ENCODE measurements at places on chromosomes 16 and 17.
A peak's percentile ranks its signal among the peaks of the same experiment; 100 is the strongest.

- no peak for DNase-seq
These were observed 146.2 kb downstream of the CDH13 start for GRCh38 chr16:82773018-82773417.

GRCh38 chr17:58491510-58492045 lies 3.4 kb upstream of the HSF5 start:
- no peak for DNase-seq

DNA sequence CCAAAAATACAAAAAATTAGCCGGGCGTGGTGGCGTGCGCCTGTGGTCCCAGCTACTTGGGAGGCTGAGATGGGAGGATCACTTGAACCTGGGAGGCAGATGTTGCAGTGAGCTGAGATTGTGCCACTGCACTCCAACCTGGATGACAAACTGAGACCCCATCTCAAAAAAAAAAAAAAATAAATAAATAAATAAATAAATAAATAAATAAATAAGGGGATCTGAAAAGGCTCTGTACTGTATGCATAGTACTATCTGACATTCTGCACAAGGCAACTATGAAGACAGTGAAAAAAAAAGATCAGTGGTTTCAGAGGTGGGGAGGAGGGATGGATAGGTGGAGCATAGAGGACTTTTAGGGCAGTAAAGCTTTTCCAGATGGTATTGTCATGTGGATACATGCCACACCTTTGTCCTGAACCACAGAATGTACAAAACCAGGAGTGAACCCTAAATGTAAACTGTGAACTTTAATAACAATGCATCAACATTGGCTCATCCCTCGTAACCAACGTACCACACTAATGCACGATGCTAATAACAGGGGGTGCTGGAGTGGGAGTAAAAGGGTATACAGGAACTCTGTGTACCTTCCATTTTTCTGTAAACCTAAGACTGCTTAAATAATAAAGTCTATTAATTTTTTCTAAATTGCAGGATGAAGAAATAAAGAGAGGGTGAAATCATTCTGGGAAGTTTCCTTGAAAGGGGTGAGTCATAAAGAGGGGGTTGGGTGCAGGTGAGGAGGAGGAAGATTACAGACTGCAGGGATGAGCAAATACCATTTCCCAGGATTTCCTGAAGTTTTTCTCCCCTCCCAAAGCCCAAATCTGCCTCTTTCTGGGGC lies 155.8 kb upstream of the SDK2 start:
- no peak for DNase-seq

DNA sequence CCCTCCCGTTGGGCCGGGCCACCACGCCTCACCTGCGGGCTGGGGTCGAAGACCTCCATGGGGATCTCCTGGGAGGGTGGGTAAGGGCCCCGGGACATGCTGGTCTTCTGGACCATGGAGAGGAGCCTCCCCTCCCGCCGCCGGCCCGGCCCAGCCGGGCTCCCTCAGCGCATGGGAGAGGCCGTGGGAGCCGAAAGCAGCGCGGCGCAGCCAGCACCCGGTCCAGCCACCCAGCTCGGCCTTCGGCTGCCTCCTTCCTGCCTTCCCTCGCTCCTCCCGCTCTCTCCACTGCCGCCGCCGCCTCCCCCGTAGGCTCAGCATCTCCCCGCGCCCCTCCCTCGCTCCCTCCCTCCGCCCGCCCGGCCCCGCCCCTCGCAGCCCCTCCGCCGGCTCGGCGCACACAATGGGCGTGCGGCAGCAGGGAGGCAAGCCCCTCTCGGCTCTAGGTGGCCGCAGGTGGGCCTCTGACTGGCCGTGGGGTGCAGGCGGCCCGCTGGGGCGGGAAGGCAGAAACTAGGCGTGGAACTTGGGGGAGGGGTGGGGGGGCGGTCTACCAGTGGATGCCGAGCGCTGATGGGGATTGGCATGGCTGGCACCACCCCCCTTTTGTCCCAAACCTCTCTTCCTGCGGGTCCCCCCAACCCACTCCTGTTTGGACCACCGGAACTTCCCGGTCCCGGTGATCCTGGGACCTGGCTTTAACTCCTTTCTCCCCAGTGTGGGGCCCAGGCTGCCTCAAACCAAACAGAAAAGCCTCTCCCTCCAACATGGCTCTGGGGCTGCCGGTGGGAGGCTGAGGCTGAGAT lies at the start of gene CACNB1:
CACNB1 (minus strand) TSS at position 290 of the 806 bp plus-strand sequence; CDS start at position 116, 174 bp downstream.
- peak; percentile 80 for DNase-seq

GRCh38 chr16:2425008-2425518 lies 4.2 kb upstream of the CCNF start:
- DNase-seq = no peak

DNA sequence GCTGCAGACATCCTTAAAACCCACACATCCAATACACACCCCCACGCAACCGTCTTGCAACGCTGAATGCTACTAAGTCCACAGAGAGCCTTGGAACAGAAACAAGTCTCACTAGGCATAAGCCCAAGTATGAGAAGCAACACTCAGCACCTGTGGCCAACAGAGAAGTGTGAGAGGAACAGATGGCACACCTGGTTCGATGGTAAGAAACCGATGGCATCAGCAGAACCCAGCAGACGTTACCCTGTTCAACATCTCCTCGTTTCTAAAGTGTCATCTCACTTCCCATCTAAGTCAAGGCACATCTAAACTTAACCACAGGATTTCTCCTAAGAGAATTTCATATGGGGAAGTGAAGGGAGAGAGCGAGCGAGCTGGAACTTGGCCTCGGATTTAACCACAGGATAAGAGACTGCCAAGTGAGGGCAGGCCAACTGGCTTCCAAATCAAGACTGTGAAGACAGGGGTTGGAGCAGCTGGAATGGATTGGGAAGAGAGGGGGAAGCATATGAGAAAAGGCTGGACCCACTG lies 41.0 kb downstream of the NXPH3 start:
- DNase-seq = peak; percentile 71

- DNase-seq = no peak
These were observed 95.5 kb downstream of the KATNIP start for GRCh38 chr16:27645396-27645795.

DNA sequence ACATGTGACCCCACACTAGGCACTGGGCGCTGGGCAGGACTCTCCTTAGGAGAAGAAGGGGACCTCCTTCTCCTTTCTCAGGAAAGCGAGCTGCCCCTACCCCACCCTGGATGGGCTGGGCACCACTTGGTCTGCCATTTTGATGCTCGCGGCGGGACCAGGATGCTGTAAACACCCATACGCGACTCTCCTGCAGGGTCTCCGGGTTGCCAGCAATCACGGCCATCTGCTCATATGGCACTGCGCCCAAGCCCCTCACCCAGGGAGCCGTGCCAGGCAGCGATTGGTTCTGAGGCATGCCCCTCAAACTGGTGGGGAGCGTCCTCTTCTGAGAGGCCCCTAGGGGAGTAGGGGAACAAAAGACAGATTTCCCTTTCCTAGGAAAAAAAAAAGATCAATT lies 99.0 kb downstream of the C16orf78 start:
- DNase-seq = peak; percentile 11

DNA sequence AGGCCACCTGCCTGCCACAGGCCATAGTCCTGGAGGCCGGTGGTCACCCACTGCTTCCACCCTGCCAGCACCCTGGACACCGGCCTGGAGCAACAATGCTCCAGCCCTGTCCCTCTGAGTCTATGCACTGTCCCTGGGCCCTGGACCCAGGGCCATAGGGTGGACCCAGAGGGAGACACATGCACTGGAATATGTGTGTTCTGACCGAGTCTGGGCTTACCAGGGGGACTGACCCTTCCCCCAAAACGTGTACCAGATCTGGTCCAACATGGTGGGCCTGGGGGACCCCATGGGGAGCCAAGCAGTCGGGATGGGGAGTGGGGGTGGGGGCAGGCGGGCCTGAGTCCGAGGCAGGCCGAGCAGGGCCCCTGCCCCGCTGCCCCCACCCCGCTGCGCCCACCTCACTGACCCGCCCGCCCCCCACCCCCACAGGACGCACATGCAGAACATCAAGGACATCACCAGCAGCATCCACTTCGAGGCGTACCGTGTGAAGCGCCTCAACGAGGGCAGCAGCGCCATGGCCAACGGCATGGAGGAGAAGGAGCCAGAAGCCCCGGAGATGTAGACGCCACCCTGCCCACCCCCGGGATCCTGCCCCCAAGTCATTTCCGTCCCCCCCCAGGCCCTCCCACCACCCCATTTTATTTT lies 357.4 kb downstream of the SEC14L1 start:
- peak; percentile 12 for DNase-seq

GRCh38 chr17:61394630-61395408 lies 4.8 kb upstream of the TBX2 start:
- no peak for DNase-seq

DNA sequence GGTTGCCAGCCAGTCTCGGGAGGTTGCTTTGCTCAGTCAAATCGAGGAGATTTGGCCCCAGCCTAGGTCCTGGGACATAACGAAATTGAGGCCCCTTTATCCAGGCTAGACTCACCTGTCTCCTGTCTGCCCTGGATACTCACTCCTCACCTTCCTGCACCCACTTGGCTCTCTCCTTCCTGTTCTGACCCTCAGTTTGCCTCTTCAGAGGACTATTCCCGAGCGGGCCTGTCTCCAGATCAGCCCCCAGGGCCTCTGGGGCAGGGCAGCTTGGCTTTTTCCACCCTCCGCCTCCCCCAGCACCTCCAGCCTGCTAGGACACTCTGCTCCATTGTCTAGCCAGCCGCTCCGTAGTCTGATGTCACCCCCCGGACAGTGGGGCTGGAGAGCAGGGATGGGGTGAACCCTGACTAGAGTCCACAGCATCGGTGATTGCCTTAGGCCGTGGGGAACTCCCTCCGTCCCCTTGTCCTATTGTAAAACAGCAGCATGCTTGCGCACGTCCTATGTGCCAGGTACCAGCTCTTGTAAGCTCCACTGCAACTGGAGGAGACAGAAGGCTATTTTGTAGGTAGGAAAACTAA lies 8.8 kb downstream of the WFIKKN2 start:
- DNase-seq = no peak

Measured in uterus (tissue), 4 donors.